NCI-H2081 treated with DMSO at 0.1 percent for 48 hours (cell line): ENCODE measurements at places on chromosomes 5 and 9.

GRCh38 chr5:1753490-1753889 lies 46.1 kb downstream of the MRPL36 start:
- DNase-seq: no peak

- DNase-seq: no peak
Measured at GRCh38 chr5:180605554-180606214, 14.4 kb upstream of the SCGB3A1 start.

DNA sequence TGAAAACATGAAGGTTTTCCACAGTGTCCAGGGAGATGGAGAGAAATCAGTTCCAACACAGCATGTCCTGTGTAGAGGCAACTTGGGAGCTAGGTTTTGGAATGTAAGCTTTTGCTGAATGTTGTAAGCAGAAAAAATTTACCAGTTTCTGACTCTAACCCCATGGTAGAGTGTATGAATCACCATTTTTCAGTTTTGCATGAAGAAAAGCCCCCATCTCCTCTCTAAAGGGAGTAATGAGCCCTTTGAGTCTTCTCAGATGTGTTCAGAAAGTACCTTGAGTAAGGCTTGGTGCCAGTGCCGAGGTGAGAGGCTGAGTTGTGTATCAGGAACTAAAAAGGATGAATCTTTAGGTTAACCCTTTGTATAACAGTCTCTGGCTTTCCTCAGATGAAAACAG lies 96.2 kb downstream of the ADRB2 start:
- DNase-seq: no peak

- DNase-seq: no peak
Measured at GRCh38 chr5:72151646-72152045, 44.4 kb downstream of the MAP1B start.

DNA sequence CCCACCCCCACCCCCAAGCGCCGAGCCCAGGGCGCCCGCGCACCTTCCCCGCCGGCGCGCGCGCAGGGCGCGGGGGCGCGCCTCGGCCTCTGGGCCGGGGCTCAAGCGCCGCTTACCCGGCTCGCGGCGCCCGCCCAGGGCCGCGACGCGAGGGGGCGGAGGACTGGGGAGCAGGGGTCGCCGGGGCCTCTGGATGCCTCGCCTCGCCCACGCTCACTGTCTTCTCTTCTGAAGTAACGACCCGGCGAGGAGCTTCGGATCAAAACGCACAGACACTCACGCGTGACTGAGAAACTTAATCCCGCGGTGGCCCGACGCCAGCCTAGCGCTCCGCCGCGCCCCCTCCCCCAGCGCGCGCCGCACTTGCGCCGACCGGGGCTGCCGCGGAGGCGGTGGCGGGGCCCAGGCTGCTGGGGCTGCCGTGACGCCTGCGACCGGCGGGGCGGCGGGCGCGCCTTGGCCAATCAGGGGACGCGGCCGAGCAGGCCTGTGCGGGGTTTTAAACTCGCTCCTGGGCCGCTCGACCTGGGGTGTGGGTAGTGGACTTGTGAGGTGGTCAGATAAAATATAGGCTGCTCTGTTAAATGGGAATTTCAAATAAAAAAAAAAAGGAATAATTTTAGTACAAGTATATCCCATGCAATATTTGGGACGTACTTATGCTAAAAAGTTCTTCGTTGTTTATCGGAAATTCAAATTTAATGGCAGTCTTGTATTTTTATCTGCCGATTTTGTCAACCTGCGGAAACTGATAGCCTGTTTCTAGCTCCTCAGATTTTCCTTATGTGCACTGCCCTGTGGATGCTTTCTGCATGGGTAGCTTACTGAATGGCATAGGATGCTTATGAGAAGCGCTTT lies at the start of gene MPDZ:
MPDZ (minus strand) TSS at position 409 of the 858 bp plus-strand sequence. CDS start 29,377 bp downstream, outside the sequence.
- DNase-seq: no peak

DNA sequence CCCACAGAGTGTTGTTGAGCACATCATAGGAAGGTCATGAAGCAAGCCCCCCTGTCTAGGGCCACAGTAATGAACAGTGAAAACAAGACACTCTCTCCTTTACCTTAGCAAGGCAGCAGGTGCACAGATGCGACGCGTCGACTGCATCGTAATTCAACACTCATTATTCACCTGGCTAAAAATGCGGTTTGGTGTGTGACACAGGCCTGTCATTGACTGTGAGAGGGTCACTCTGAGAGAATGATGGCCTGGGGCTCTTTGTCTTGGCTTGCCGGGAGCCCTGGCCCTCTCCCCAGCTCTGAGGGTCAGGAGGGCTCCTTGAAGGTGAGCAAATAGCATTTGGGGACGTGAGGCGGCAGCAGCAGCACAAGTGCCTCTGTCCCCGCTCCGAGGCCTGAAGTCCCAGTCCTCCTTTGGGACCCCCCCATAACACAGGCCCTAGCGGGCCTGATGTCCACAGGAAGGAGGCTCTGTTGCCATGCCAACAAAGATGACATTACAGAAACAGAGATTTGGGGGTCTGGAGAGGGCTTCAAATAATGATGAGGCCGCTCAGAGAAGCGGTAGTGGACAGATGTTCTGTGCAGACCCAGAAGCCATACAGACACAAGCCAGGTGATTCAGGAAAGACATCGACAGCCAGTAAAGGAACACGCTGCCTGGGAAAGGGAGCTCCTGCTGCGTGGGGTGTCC lies 46.7 kb downstream of the SHB start:
- no peak for DNase-seq

DNA sequence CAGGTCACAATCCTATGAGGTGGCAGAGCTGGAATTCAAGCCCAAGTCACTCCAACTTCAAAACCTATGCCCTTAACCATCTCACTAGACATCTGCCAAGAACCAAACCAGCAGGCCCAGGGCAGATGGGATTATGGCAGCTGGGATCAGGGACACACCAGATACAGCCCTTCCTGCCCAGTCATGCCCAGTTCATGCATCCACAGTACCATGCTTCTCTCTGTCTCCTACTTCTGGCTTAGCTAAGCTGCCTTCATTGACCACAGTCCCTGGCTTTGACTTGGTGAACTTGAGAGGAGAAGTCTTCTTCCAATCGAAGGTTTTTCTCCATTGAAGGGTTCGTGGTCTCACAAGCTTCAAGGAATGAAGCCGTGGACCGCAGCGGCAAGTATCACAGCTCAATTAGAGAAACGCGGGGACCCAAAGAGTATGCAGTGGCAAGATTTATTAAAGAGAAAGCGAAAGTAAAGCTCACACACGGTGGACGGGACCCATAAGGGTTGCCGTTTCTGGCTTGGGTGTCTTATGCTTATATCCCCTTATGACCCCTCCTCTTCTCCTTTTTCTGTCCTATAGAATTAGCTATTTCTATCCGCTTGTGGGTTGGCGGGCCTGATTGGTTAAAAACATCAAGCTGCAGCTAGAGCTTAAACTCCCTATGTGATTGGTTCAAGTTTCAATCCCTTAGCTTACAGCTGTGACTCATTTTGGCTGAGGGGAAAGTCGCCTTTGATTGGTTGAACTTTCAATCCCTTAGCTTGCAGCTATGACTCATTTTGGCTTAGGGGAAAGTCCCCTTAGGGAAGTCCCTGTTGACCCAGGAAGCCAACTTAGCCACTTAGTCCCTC lies 101.2 kb downstream of the TRIM36 start:
- DNase-seq: no peak

- no peak for DNase-seq
Measured at GRCh38 chr9:97545486-97545885, 44.0 kb downstream of the TMOD1 start.

GRCh38 chr9:3500044-3500443 lies 25.8 kb downstream of the RFX3 start:
- no peak for DNase-seq

DNA sequence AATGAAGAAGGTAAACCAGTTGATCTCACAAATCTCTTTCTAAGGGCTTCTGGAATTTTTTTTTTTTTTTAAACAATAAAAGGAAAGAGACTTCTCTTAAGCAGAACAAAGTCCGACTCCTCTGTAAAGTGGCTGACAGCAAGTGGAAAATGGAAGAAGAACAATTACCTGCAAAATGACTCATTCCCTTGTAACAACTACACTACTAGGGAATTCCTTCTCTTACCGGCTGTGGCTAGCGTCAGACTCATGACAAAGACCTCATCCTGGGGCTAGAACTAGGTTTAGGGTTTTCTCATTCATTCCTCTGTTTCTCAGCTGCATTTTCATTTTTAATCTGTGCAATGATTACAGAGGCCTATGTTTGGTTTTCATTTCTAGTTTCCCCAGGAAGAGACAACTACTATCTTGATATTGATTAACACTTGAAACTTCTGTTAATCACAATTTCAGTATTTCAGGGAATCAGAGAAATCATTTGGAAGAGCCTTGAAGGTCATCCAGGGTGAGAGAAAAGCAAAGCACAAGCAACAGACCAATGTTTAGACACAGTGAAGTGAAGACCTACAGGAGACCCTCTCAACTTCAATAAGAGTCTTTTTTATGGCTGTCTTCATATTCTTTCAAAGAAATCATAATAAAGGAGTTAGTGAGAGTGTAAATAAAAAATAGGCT lies 437.9 kb downstream of the RAB3C start:
- DNase-seq: no peak

GRCh38 chr5:77513321-77513720 lies 21.2 kb upstream of the WDR41 start:
- no peak for DNase-seq

GRCh38 chr5:93161661-93162654 lies 419.1 kb downstream of the NR2F1-AS1 start:
- DNase-seq: no peak

- DNase-seq: no peak
Measured at GRCh38 chr5:38367410-38367809, 109.1 kb downstream of the EGFLAM start.

DNA sequence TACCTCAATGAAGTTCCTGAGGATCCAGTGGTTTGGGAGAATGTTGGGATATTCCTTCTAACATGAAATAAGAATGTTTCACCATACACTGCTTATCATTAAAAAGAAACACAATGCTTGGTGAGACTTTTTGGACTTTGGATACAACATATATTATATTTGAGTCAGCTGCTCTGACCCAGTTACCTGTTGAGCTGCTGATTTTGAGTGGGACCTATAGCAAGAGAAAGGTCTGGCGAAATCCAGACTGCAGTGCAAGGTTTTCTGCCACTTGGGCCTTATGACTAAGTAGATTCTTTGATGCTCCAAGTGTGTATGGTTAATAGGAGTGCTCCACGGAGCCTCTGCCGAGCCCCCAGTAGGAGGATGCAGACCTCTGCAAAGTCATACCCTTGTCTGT lies 10.0 kb upstream of the RALGPS1 start:
- no peak for DNase-seq

- DNase-seq: no peak
Measured at GRCh38 chr5:68711293-68712200, 382.3 kb upstream of the SLC30A5 start.

GRCh38 chr9:18981476-18982261 lies 51.3 kb downstream of the SAXO1 start:
- no peak for DNase-seq

DNA sequence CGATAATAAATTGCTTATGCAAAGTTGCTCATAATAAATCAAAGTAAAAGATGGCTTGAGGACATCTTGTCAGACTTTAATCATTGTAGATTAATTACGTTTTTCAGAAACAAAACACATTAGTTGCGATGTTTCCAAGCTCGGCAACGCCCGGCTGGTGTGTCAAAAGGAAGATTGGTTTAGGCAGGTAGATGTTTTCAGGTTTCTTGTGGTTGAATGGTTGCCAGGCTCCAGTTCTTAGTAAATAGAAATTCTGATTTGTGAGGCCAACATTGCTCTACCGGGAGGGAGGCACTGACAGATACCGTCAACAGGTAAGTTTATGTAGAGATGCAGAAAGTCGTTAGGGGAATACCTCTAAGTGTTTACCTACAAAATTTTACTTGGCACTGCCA lies 280.3 kb downstream of the NPR3 start:
- DNase-seq: no peak

DNA sequence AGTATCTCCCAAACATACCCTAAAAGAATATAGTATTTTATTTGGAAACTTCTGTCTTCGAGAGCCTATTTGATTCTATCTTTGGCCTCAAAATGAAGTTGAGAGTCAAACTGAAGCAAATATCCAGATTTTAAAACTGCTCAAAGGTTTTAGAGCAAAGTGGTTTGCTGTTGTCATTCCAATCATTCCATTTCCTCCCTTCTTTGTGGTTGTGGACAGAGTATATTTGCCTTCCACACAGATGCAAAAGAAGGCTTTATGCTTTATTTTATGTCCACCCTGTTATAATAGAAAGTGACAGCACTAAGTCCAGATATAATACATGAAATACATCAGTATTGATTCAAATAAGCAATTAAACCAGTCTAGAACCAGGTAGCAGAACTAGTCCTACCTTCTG lies 12.4 kb downstream of the GZMK start:
- no peak for DNase-seq

GRCh38 chr9:91164724-91165520 lies 196.8 kb downstream of the AUH start:
- DNase-seq: no peak

DNA sequence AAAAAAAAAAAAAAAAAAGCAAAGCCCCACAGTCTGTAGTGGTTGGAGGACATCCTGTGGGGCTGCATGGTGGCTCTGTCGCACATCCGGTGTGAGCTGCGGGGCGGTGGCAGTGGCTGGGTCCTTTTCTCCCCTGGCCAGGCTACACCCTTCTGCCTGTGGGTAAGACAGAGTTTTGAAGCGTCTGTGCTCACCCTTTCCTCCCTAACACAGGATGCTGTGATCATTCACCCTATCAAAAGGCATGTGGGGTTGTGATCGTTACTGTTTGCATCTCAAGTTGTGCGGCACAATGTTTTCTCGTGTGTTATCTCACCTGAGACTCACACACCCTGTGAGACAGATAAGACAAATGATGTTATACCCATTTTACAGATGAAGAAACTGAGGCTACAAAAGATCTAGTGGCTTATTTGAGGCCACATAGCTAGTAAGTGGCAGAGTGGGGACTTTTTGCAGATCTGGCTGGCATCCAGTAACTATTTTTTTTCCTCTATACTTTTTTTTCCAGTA lies 17.5 kb downstream of the IRF1 start:
- no peak for DNase-seq

DNA sequence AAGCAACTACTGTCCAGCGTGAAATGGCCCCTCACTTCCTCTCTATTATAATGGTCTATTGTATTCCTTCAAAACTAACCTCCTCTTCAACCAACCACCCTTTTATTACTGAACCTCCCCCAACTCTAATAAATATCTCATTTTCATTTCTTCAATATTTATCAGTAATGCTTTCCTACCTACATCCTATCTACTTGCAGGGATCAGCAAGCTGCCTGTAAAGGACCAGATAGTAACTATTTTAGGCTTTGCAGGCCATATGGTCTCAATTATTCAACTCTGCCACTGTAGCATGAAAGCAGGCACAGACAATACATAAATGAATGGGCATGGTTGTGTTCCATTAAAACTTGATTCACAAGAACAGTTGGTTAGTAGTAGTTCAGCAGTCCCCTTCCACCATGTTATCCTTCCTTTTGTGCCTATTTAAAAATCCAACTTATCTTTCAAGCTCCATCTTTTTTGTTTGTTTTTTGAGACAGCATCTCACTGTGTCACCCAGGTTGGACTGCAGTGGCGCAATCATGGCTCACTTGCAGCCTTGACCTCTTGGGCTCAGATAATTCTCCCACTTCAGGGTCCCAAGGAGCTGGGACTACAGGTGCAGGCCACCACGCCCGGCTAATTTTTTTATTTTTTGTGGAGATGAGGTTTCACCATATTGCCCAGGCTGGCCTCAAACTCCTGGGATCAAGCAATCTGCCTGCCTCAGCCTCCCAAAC lies 45.8 kb downstream of the PCDHGC5 start:
- no peak for DNase-seq
